Progenitor cell of endocrine pancreas (in vitro differentiated cells): ENCODE measurements at places on chromosomes 12 and 14. TPM values are rescaled to one million over a fixed set of nuclear protein-coding genes. Genes with fewer than 3 reads are reported as not detected.
A peak's percentile ranks its signal among the peaks of the same experiment; 100 is the strongest.

DNA sequence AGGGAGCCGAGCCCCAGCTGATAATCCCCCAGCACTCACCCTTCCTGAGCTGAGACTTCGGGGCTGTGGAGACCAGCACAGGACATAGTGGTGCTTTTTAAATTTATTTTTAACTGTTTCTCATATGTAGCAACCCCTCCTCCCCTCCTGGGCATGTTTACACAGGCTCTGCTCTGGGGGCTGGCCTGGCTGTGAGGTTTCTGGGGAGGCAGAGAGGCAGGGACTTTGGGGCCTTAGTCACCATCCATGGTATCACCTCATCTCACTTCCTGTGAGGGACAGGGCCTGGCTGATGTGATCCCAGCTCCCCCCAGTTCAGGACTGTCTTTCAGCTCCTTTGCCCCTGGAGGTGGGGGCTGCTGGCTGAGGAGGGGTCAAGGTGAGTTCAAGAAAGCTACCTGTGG is 20.4 kb downstream of the VASH1 start:
- peaks cover 30% of the 10 kb centered on the region for H3K36me3 ChIP-seq
- no peaks in the 10 kb centered on the region for H3K27me3 ChIP-seq
- peak overlapping the region; percentile 56 for H3K27ac ChIP-seq
- no peak for DNase-seq
- no peak overlapping the region for H3K4me3 ChIP-seq

The CFAP54 gene
- total RNA-seq: 5.9 TPM in 2 replicates

DNA sequence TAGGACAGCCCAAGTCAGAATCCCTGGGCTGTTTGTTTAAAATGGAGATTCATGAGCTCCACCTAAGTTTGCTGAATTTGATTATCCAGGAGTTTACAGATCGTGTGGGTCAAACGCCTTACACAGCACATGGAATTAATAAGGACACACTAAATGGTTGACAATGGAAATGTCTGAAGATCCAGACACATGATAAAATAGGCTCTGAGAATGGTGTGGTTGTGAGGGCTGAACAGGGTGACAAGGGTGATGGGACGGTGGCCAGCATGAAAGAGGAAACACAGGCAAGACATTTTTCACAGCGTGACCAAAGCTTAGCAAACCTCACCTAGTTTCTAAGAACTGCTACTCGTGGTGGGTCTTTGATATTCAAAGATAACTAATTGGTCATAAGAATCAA is 12.5 kb downstream of the VWF start:
- H3K36me3 ChIP-seq: no peaks in the 10 kb centered on the region
- DNase-seq: no peak
- H3K4me1 ChIP-seq: no peaks in the 10 kb centered on the region

DNA sequence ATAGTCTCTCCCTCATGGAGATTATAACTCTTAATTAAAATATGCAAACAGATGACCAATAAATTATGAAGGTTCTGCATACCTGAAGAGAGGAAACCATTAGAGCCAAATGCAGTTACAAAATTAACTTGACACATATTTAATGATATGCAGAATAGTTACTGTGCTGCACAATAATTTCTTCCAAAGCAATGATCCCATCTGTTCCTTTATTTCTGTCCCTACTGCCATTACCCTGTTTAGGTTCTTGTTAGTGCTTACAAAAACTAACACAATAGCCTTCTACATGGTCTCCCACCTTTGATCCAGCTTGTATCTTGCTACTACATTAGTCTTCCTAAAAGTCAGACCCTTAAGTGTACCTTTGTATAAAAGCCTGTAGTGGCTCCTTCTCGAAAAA is 411.1 kb downstream of the APAF1 start:
- H3K27ac ChIP-seq: no peak overlapping the region
- H3K27me3 ChIP-seq: no peaks in the 10 kb centered on the region

The KRT79 gene
- not detected in 2 replicates for total RNA-seq

DNA sequence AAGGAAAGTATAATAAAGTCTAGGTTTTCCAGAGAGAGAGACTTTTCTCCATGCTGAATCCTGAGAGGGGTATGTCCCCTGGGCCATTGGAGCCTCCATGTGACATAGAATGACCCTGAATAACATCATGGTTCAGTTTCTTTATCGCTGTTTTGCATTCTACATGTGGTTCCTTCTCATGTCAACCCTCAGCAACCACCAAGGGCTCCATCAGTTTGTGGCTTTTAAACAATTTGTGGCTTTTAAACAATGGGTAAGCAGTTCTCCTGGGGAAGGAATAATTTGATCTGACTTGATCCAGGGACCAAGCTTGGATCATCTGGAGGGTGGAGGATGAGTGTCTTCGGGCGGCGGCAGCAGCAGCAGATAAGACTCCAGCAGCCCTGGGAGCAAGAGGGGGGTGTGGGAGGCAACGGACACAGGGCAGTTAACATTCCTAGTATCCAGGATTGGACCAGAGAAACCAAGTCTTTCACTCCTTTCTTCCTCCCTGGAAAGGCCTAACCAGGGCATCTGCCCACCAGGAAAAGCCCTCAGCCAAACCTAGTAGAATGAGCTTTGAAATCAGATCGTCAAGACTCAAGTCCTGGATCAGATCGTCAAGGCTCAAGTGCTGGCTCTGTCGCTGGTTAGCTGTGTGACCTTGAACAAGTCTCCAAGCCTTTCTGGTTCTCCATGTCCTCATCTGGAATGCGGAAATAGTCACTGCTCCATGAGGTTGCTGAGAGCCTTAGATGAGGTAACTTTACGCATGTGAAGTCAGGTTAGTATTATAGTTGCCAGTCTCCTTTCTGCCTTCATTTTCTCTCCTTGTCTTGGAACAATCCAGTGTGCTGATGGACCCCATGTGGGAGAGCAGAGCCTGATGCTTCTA is 27.8 kb upstream of the FAM222A start:
- no peaks in the 10 kb centered on the region for H3K36me3 ChIP-seq
- no peaks in the 10 kb centered on the region for H3K4me1 ChIP-seq
- H3K27me3 ChIP-seq: peaks cover 6% of the 10 kb centered on the region
- no peak for DNase-seq
- H3K4me3 ChIP-seq: no peak overlapping the region

DNA sequence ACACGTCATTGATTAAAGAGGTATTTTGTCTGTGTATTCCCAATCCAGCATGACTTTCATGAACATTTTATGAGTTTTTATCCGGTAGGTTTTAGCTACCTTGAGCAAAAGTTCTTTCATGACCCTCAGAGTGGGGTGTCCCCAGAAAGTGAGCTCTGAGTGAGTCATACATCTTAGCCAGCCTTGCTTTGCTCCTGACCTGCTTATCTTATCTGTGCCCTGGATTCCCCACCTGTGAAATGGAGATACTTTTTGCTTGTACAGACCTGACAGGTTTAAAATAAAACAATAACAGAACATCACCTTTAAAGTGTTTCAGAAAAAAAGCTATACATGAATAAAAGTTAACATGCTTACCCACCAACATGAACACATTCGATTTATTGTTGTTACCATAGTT is 202.8 kb upstream of the SOX5 start:
- H3K27ac ChIP-seq: no peak overlapping the region
- no peaks in the 10 kb centered on the region for H3K27me3 ChIP-seq
- peaks cover 10% of the 10 kb centered on the region for H3K4me1 ChIP-seq
- DNase-seq: no peak
- H3K36me3 ChIP-seq: no peaks in the 10 kb centered on the region

DNA sequence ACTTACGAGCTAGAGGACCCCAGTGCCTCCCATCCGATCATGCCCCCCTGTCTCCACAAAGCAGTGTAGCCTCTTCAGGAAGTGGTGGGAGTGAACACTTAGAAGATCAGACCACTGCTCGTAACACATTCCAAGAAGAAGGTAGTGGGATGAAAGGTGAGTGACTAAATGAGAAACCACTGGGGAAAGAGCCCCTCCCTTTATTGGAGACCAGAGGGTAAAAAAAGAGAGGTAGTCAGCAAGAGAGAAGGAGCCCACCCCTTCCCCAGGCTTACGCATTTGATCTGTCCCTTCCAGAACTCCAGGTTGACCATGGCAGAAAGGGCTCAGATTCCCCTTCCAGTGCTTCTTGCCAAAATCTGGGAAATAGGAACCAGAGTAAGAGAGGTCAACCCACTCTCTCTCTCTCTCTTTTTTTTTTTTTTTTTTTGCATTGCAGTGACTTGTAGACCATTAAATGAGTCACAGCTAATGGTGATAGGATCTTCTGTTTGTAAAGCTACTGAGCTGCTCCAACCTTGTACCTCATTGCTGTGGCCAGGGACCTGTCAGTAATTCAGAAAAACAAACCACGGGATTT is 165.4 kb downstream of the GCH1 start:
- H3K27ac ChIP-seq: no peak overlapping the region
- no peak for DNase-seq
- no peaks in the 10 kb centered on the region for H3K36me3 ChIP-seq
- H3K4me3 ChIP-seq: no peak overlapping the region
- no peaks in the 10 kb centered on the region for H3K4me1 ChIP-seq
- H3K27me3 ChIP-seq: no peaks in the 10 kb centered on the region
